ENCODE measurements at places on chromosomes 6 and 20.

- DNase-seq, result no peak
Observed at GRCh38 chr6:125367036-125367782, 65.4 kb upstream of the HDDC2 start.

DNA sequence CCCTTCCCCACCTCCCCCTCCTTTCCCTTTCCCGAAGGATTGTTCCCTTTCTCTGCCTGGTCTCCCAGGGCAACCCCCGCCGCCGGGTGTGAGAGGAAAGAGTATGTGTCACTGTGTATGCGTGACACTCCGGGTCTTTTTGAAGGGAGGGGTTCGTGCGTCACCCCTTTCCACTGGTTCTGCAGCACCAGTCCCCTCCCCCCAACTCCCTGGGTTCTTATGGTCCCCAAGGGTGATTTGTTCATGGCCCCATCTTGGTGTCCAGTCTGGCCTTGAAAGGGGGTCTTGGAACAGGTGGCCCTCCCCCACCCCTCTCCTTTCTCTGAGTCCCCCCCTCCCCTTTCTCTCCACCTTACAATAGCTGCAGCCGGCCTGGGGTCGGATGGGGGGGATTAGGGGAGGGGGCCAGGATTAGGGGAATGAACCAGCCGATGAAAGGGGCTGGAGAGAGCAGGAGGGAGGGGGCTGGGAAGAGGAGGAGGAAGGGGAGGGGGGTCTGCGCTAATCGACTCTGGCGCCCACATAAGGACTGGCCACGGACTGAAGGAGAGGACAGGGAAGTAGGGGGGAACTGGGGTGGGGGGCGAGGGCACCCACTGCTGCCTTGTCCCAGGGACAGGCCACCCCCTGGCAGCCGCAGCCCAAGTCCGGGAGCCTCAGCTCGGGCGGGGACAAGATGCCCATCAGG is 1.3 kb upstream of the RING1 start:
- DNase-seq, result no peak

GRCh38 chr6:31161216-31162126 is 3.1 kb downstream of the TCF19 start:
- no peak for DNase-seq

DNA sequence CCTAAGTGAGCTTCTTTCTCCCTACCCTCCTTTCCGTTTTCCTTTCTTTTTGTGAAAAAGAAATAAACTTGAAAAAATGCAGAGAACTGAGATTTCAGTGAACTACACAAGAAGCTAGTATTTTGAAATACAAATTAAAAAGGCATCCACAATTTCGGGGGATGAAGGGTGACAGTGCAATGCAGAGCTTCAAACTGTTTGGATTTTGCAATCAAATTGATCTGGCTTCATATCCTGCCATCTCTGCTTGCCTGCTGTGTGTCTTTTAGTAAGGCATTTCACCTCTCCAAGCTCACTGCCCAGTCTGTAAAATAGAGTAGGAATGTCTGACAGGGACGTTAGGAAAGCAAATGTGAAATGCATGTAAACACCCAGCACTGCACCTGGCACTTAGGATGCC is 258.0 kb downstream of the HACE1 start:
- DNase-seq, result no peak

- DNase-seq, result no peak
Observed at GRCh38 chr20:22402550-22402949, 181.8 kb downstream of the FOXA2 start.

DNA sequence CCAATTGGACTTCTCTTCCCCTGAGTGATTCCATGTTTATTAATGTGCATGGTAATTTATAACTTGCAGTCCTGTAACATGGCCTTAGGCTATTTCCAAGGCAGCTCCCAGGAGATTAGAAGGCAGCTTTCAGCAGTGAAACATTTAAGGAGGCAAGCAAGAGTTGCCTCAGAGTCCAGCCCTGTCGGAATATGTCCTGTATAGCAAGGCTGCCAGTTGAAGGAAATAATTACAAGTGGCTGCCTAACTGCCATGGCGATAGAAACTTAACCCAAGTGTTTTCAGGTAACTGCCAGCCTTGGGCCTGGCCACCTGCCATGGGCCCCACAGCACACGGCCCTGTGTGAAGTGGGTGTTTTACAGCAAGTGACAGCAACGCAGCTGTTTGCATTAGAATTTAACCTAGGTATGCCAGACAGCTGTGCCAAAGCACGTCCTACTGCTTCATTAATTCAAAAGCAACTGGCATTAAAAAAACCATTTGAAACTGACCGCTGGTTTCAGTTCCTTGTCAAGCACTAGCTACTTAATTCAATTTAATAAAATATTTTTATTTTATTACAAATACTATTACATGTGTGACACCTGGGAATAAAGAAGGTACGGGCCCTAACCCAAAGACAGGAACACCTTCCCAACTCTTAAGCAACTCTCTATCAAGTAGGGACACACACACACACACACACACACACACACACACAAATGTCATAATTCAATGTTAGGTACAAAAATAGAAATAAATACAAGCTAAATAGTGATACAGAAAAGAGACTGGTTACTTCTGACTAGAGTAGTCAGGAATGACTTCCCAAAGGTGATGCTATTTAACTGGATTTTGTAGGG is 151.8 kb upstream of the HEY2 start:
- peak; percentile 78 for DNase-seq

GRCh38 chr6:105112577-105112976 is 67.2 kb downstream of the POPDC3 start:
- no peak for DNase-seq

- no peak for DNase-seq
Observed at GRCh38 chr6:107228754-107229153, 113.4 kb upstream of the BEND3 start.

DNA sequence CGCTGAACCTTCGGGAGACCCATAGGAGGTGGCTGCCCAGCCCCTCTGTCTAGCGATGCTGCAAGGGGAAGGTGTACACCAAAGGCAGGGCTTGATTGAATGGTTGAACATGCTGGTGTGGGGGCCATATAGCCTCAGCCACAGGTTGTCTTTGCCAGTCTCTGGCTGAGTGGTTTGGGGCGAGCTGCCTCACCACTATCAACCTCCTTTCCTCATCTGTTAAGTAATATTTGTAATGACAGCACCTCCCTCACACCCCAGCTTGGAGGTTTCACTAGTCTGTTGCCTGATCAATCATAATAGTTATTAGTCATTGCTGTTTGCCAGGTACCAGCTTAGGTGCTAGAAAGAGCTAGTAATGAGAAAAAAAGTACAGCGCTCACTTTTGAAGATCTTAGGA is 11.8 kb upstream of the ZNF831 start:
- no peak for DNase-seq

- no peak for DNase-seq
Observed at GRCh38 chr6:150238846-150239407, 96.1 kb downstream of the PPP1R14C start.

DNA sequence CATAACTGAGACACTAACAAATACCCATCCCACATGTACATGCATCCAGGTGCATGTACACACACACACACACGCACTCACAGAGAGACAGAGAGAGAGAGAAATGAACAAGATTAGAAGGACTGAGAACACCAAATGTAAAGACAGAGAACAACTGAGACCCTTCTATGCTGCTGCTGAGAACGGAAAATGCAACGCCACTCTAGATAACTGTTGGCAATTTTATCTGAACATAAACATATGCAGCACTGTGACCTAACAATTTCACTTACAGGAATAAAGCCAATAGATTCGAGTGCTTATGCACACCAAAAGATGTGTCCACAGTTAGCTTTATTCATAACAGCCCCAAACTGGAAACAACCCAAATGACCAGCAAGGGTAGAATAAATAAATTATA is 103.8 kb upstream of the LY86 start:
- DNase-seq, result no peak

GRCh38 chr20:44959082-44959637 is 1.0 kb downstream of the TOMM34 start:
- DNase-seq, result no peak

GRCh38 chr20:23049201-23050075 is at the start of gene THBD:
Gene THBD, minus strand, starts transcription at chr20:23049672. Its CDS starts 168 bp downstream, at chr20:23049504.
- DNase-seq, result no peak

GRCh38 chr20:41080866-41081265 is 52.2 kb downstream of the TOP1 start:
- no peak for DNase-seq

DNA sequence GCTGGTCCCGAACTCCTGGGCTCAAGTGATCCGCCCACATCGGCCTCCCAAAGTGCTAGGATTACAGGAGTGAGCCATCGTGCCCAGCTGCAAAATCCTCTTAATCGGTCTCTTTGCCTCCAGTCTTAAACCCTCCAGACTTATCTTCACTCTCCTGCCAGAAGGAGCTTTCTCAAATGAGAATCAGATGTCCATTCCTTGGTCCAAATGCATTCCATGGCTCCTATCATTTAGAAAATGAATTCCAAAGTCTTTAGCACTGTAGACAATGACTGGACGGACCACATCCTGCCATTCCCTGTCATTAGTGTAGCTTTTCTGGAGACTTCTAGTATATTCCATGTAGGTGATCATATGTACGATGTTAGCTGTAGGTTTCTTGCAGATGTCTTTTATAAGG is 141.9 kb downstream of the ID4 start:
- DNase-seq, result no peak

GRCh38 chr6:23559587-23560343 is 566.2 kb upstream of the NRSN1 start:
- DNase-seq, result peak; percentile 62

All from NCI-H524 (cell line).